ENCODE measurements at places on chromosomes 7 and 10.

GRCh38 chr7:607938-608337 is 88.3 kb upstream of the PDGFA start:
- no peak for DNase-seq

GRCh38 chr10:10165415-10165814 is 852.3 kb upstream of the CELF2 start:
- no peak for DNase-seq

- no peak for DNase-seq
Observed at GRCh38 chr10:102324061-102324460, 71.4 kb upstream of the NFKB2 start.

- DNase-seq, result no peak
Observed at GRCh38 chr10:5497948-5498730, 1.2 kb downstream of the CALML5 start.

DNA sequence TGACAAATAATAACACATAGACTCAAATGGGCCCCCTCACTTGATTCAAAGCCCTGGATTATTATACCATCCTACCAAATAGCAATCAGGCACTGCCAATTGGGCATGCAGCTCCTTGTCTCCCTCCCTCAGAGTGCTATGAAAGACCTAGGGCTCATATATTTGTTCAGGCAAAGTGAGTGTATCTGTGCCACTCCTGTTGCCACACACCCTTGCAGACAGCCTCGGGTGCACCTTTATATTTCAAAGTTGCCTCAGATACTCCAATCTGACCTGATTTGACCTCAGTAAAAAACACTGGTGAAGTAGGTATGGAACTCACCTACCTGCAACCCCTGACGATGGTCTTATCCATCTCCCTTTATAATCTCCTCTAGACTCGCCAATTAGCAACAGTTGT is 3.0 kb upstream of the NAMPT start:
- no peak for DNase-seq

- peak; percentile 10 for DNase-seq
Observed at GRCh38 chr7:63112764-63113712, 885.6 kb upstream of the ZNF722 start.

GRCh38 chr10:101367569-101368453 is 13.8 kb downstream of the BTRC start:
- no peak for DNase-seq

GRCh38 chr7:132825222-132825621 is 249.0 kb upstream of the PLXNA4 start:
- DNase-seq, result no peak

- DNase-seq, result no peak
Observed at GRCh38 chr10:14916600-14916999, 37.3 kb downstream of the DCLRE1C start.

DNA sequence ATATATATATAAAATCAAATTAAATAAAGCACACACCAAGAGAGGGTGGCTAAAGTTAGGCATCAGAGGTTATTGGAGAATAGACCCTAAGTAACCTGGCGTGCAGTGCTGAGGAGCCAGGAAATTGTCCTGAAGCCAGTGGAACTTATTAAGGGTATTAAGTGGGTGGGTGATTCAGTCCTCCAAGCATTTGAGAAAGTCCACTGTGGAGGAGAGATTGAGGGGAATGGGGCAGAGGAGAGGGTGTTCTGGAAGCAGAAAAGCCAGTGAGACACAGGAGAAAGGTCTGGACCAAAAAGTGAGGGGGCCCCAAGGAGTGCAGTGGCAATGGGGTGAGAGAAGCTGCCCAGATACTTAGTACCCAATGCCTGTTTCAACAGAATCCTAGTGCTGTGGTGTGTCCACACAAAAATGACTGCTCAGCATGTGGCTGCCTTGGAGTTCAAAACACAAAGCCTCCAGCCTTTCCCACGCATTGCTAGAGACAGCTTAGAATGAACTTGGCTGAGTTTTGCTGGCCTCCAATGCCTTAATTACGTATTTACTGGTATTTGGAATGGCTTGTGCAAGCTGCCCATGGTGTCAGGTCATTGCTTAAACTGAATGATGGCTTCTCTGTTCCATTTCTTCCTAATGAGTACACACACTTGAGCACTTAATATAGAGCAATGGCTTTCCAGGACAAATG is 44.9 kb upstream of the CHST15 start:
- DNase-seq, result no peak

DNA sequence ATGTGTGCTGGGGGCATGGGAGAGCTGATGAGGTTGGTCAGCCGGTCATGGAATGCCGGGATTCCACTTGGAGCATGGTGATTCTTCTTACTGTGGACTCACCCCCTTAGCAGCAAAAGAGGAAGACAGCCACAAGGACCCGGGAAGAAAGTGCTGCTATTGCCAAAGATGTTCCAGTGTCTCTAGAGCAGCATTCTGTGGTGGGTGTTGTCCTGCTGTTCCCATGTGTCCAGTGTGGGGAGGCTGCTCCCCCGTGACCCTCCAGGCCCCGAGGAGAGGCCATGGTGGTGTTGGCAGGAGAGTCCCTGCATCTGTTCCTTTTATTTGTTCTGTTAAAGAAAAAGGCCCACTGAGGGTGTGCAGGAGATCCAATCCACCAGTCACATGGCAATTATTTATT is 499.4 kb downstream of the RPS24 start:
- no peak for DNase-seq

DNA sequence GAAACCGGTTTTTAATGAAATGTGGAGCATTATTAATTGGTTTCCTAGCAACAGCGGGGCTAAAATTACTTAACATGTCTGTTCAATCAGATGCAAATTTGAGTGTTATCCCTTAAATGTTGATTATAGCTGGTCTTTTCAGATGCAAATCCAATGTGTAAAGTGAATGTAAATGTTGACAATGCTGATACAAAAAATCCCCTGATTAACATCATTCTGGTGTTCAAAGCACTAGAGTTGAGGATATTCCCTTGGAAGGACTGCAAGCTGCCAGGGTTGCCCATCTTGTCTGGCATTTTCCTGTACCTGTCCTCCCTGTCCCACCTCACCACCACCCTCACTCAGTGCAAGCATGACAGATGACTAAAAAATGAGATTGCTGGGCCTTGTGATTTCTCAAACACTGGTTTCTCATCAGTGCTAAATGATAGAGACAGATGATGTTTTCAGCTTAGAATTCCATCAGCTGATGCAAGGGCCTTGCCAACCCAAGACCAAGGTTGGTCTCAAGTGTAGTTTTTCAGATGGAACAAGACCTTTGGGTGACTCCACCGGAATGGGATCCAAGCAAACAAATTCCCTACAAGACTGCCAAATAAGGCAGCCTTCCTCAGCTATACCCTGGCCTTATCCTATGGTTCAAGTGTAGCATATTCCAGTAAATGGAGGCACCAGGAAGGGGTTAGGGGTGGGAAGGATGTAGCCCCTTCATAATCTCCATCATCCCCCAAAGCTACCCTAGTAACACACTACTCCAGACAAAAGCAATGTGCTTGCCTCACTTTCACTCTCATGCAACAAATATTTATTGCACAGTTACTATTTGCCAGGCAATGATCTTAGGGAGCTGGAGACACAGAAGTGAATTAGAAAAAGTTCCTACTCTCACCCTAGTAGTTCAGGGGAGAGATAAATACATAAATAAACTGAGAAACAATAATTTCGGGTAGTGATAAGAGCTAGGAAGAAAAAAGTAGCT is 54.9 kb downstream of the JAZF1 start:
- no peak for DNase-seq

- peak; percentile 91 for DNase-seq
Observed at GRCh38 chr10:30433730-30434272, at the start of gene MAP3K8. MAP3K8 (plus strand) TSS chr10:30434184; CDS start chr10:30438939, 4,755 bp downstream.

DNA sequence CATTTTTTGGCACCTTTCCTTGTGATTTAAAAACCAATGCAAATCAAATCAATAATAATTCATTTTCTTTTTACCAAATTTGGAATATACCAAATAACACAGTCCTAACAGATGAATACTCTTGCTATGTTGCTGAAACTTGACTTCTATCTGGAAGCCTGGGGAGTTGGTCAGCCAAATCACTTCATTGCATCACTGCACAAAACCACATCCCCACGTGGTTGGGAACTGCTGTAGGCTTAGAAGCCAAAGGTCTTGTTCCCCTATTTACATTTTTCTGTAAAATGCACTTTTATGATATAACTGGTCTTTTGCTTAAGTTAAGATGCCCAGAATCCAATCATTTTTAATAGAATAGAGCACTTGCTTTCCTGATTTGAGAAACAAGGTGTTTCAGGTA is 15.2 kb downstream of the GPR85 start:
- no peak for DNase-seq

- DNase-seq, result no peak
Observed at GRCh38 chr7:127903892-127904669, 127.2 kb downstream of the LRRC4 start.

GRCh38 chr10:68348265-68348741 is 15.6 kb upstream of the PBLD start:
- peak; percentile 41 for DNase-seq

- no peak for DNase-seq
Observed at GRCh38 chr10:128485701-128486235, 359.5 kb upstream of the MKI67 start.

GRCh38 chr10:79411546-79412495 is 33.6 kb downstream of the ZCCHC24 start:
- no peak for DNase-seq

All from GM20000 (cell line).